ENCODE measurements at places on chromosomes 16 and 17.

- DNase-seq, result no peak
These were observed at the start of gene SDR42E2 for GRCh38 chr16:22161999-22162655. Gene SDR42E2 (plus strand): TSS chr16:22162506. CDS start chr16:22165583, 3,077 bp downstream.

GRCh38 chr16:57935904-57936303 lies 35.0 kb downstream of the CNGB1 start:
- no peak for DNase-seq

GRCh38 chr16:57485916-57486857 lies at the start of gene DOK4:
Gene DOK4 (minus strand): TSS chr16:57486493. CDS start chr16:57479507, 6,986 bp downstream.
- DNase-seq, result peak; percentile 57

- peak; percentile 39 for DNase-seq
These were observed 13.2 kb downstream of the COPZ2 start for GRCh38 chr17:48024149-48025039.

- no peak for DNase-seq
These were observed 84.4 kb downstream of the DNAH9 start for GRCh38 chr17:11682646-11683045.

GRCh38 chr17:46009681-46010596 lies 10.9 kb downstream of the STH start:
- DNase-seq, result no peak

DNA sequence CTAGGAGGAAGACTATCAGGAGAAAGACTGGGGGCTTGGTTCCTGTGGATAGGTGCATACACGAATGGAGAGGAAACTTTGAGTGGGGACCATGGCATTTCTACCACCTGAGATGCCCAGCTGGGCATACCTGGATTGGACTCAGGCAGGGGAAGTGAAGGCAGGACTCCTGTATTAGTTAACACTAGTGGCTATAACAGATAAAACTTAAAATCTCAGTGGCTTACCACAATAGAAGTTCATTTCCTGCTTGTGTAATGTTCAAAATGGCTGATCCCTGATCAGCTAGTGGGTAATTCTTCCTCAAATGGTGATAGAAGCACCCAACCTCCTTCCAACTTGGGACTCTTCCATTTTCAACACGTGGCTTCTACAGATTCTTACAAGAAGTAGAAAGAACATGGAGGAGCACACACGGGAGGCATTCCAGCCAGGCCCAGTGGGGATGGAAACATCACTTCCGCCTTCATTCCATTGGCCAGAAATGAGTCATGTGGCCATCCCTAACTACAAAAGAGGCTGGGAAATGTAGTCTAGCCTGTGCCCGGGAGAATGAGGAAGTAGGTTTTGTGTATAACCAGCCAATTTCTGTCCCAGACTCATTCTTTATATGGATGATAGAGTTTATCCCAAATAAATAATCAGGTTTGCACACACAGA lies 112.1 kb downstream of the UTP18 start:
- peak; percentile 62 for DNase-seq

DNA sequence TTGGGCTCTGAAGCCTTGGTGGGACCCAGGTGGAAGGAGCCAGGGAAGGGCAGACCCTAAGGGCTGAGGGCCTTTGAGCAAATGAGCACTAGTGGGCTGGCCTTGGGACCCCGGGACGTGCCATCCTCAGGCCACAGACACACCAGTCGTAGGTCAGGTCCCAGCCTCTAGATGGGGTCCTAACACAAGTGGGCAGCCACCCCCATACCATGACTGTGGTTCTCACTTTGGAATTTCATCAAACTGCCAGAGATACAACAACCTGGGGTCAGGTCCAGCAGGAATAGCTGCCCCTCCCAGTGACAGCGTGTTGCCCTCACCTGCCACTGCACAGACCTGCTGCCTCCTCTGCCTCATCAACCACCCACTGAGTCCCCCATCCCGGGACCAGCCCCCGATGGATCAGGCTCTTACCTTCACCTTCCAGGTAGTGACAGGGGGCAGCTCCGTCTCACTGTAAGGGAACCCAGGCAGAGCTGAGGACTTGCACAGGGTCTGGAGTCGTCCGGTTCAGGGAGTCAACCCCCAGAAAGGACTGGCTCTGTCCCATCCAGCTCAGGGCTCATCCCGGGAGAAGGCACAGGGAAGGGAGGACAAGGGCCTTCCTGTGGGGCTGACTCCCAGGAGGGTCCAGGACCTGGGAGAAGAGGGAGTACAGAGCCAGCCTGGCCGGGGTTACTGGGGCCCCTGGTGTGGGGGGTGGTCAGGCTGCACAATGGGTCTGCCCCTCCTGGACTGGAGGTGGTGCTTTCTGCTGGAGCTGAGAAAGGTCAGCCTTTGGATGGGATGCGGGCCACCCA lies 40.0 kb downstream of the LGALS9 start:
- no peak for DNase-seq

GRCh38 chr17:29677221-29677791 lies 54.6 kb upstream of the CORO6 start:
- no peak for DNase-seq

- no peak for DNase-seq
These were observed 8.1 kb upstream of the ARMC5 start for GRCh38 chr16:31451201-31451600.

- no peak for DNase-seq
These were observed 21.0 kb downstream of the NOG start for GRCh38 chr17:56614522-56614921.

- no peak for DNase-seq
These were observed 337.0 kb upstream of the DYNLRB2 start for GRCh38 chr16:80203821-80204220.

- DNase-seq, result no peak
These were observed 62.1 kb downstream of the PRKCA start for GRCh38 chr17:66364508-66364907.

DNA sequence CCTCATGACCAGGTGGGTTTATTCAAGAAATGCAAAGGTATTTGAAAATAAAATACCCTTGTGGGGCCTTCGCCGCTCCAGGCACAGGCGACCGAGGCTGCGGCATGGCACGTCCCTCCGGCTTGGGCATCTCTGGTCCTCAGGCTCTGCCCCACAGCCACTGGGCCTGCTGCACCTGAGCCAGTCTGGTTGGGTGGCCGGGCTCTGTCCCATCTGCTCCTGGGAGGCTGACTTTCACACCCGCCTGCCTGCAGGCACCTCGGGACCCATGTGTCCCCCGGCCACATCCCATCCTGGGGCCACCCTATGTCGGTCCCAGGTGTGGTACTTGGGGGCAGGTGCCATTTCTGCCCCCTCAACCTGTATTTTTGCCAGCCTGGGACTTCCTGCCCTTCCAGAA lies 20.9 kb downstream of the OSBPL7 start:
- no peak for DNase-seq

- DNase-seq, result no peak
These were observed 148.5 kb upstream of the GSE1 start for GRCh38 chr16:85464383-85465305.

- DNase-seq, result no peak
These were observed 18.3 kb upstream of the CEP112 start for GRCh38 chr17:66210208-66210574.

GRCh38 chr17:75067856-75068255 lies 19.9 kb upstream of the SLC16A5 start:
- no peak for DNase-seq

DNA sequence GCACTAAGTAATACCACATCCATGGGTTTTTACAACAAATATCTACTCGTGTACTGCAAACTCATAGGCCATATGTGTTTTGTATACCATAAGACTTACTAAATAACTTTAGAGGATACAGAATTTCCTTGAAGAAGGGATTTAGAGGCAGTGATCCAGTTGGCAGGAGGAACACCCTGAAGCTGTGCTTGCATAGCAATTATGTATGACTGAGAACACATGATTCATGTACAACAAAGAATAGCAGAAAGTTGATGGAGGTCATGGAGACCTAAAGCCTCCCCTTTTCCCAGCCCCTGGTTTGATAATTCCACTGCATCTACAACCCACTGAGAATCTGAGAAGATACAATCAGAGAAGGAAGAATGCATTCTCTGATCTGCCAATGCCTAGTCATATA lies 83.8 kb upstream of the PMFBP1 start:
- DNase-seq, result no peak

GRCh38 chr17:82242698-82242976 lies 13.8 kb downstream of the SLC16A3 start:
- no peak for DNase-seq

DNA sequence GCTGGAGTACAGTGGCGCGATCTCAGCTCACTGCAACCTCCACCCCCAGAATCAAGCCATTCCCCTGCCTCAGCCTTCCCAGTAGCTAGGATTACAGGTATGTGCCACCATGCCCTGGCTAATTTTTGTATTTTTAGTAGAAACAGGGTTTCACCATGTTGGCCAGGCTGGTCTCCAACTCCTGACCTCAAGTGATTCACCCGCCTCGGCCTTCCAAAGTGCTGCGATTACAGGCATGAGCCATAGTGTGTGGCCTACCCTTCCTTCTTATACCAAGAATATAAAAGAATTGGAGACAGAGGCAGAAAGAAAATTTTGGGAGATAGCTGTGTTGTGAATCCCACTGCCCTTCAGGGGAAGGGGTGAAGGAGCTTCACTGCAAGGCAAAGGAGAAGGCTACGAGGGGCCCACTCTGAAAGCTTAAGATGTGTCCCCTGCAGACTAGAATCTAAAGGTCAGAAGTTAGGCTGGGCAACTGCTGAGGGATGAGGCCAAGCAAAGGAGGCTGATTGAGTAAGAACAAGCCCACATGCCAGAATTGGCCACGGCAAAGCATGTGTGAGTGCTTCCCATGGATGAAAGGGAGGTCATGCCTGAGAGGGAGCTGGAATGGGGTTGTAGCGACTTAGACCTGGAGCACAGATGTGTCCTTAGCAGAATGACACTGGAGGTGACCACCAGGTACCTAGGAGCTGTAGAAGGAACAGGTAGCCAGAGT lies 8.4 kb upstream of the CRYBA1 start:
- no peak for DNase-seq

GRCh38 chr17:28746611-28747050 lies 2.8 kb downstream of the TRAF4 start:
- DNase-seq, result peak; percentile 95

GRCh38 chr16:27097800-27098230 lies 31.1 kb downstream of the C16orf82 start:
- DNase-seq, result no peak

DNA sequence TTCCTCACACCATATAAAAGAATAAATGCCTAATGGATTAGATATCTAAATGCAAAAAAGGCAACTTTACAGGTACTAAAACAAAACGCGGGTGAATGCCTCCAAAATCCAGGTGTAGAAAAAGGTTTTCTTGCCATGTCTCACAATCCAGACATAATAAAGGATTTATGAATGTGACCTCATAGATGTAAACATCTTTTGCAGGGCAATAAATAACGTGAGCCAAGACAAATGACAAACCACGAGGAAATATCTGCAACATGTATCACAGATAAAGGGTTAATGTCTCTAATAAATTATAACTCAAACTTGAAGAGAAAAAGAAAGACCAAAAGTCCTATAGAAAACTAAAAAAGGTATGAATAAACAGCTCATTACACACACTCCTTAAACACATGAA lies 180.7 kb downstream of the PARN start:
- DNase-seq, result no peak

DNA sequence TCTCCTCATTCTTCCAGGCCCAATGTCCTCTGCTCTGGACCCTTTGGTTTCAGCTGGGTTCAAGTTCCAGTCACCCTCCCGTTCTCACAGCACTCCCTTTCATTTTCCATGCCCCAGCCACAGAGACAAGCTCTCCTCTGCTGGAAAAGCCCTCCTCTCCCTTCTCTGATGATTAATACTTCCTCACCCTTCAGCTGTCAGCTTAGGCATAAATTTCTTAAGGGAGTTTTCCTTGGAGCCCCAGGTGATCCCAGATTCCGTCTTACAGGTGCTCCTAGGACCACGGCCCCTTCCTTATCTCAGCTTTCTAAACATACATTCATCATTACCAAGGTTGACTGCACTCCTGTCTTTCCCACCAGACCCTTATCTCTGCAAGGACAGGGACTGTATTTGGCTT lies 10.4 kb downstream of the CHAD start:
- DNase-seq, result no peak

DNA sequence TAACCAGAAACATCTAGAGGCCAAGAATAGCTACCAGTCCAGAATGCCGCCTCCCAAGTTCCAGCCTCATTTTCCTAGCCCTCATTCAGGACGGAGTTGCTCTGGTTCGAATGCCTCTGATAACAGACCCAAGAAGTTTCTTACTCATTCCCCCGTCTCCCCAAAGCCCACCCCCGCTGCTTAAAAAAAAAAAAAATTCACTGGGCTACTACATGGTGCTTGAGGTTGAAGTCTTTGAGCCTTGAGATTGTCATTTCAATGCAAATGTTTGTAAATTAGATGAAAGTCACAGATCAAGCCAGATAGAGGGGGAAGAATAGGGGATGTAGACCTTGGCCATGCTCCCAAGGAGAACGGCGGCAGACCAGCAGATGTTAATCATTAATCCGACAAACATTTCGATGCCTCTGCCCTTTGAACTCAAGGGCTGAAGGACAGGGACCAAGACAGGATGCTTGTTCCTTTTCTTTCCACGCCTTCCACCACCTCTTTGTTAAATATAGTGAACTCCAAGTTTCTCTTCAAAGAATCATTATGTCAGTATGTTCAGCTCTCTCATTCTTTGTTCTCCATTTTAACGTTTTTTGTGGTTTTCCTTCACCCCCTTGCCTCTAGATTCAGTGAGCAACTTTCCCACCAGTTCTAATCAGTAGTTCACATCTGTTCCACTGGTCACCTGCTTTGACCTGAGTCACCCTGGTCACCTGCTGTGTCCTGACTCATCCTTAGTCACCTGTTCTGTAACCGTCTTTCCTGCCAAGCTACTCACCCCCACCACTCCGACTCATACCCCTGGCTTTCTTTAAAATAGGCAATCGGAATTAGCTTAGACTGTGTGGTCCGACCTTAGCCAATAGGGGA lies 190.3 kb downstream of the CPPED1 start:
- DNase-seq, result no peak

DNA sequence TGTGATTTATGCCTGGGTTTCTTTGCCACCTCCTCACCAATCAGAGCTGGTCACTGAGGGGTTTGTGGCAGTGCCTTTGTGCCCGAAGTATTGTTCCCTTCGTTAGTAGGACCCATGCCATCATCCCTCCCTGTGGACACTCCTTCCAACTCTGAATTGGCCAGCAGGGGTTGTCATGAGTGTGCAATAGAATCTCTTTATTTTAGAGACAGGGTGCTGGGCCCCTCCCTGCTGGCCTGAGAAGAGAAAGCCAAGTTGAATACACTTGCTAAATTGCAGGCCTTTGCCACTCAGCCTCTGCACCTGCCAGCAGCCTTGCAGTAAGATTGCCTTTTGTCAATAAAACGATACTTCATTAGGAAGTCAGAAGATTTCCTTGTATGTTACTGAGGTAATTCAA lies 40.7 kb upstream of the SLC12A3 start:
- DNase-seq, result no peak
